ENCODE measurements at places on chromosomes 6 and 20.
A peak's percentile ranks its signal among the peaks of the same experiment; 100 is the strongest.

GRCh38 chr6:121222656-121223055, 111.6 kb downstream of the TBC1D32 start:
- no peak for DNase-seq

- DNase-seq: peak; percentile 69
These were observed 13.1 kb downstream of the B4GALT5 start for GRCh38 chr20:49700411-49701185.

GRCh38 chr6:72623808-72624207, 1.9 kb downstream of the KCNQ5 start:
- no peak for DNase-seq

DNA sequence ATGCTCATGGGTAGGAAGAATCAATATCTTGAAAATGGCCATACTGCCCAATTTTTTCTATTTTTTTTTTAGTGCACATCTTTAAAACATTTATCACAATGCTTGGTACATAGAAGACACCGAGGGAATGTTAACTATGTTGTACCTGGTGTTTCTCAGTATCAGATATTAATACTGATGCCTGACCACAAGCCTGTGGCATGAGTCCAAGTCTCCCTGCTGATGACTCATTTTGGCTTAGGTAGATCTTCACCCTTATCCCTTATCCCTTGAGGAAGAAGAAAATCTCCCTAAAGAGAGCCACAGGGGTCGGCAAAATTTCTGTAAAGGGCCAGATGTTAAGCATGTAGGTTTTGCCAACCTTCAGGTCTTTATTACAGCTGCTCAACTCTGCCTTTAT, 14.5 kb downstream of the CD109 start:
- DNase-seq: peak; percentile 7

DNA sequence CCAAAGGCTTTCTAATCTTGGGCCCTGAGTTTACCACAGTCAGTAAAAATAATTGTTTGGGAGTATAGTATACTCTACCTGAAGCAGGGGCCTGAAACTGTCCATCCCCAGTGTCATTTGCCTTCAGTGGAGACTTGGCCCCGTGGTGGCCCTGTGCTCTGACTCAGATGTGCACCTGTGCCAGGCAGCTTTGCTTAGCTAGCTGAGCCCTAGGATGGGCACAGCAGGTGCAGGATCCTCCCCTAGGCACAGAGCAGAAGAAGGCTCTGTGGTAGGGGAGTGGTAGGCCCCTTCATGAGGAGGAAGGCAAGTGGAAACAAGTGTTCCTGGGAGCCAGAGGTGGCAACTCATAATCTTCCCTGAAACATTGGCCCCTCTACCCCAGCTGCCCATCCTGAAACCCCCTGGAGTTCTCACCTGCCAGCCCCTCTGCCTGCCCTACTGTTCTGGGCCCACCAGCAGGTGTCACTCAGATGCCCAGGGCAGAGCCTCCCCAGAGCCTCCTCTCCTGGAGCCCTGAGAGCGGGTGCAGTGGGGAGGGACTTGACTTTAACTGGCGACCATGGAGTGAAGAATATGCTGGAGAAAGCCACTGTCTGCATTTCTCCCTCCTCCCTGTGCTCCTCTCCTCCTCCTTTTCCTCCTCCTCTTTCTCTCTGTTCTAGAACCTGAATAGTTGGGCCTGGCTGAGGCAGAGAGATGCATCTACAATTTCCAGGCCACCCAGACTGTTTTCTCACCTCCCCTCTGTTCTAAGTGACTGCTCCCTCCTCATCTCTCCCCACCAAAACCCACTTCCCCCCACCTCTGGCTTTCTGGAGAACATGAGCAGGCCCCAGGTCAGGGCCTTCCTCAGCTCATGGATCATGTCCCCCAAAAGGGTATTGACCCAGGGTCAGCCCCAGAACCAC, 2.9 kb downstream of the CPNE5 start:
- DNase-seq: no peak

DNA sequence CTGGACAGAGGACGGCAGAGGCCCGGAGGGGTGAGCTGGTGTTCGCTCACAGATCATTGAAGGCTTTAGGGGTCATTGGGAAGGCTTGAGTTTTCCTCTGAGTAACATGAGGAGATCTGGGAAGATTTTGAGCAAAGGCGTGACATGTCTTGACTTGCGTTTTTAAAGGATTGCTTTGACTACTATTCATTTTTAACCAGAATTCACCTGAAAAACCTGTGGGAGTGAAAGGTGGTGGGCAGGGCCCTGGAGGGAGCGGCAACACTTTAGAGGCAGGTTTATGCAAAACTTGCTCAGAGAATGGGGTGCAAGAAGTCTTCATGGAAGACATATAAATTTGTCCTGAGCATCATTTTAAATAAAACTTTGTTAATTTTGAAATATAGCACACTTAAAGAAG, 72.2 kb upstream of the EEF1E1 start:
- no peak for DNase-seq

DNA sequence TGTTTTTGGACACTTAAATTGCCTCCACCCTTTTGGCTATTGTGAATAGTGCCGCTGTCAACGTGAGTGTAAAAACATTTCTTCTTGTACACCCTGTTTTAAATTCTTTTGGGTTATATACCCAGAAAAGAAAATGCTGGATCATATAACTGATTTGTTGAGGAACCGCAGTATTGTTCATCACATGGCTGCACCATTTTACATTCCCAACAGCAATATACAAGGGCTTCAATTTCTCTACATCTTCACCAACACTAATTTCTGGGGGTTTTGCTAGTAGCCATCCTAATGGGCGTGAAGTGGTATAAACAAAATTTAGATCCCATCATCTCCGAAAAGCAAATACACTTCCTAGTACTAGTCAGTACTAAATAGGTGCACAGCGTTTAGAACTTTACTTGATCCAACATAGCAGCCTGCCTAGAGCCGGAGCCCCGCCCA, 579 bp upstream of the BPHL start:
- no peak for DNase-seq

- no peak for DNase-seq
These were observed 107.1 kb downstream of the PSMB1 start for GRCh38 chr6:170445971-170446370.

DNA sequence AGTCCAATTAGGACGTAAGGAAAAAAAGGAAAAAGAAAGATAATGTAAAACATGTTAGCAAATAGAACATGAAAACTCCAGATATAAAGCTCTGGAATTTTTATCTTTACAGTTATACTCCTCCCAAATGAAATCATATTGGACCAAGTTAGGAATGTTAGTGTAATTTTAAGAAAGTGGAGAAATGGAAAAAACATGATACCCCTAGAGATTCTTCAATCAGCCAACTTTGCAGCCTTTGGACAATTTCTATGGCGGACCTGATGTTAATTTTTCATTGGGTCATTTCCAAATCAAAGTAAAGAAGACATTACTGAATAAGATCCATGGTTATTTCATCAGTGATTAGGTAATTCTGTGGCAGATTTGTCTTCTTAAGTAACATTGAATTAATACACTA, 748.7 kb downstream of the RFPL4B start:
- DNase-seq: no peak

DNA sequence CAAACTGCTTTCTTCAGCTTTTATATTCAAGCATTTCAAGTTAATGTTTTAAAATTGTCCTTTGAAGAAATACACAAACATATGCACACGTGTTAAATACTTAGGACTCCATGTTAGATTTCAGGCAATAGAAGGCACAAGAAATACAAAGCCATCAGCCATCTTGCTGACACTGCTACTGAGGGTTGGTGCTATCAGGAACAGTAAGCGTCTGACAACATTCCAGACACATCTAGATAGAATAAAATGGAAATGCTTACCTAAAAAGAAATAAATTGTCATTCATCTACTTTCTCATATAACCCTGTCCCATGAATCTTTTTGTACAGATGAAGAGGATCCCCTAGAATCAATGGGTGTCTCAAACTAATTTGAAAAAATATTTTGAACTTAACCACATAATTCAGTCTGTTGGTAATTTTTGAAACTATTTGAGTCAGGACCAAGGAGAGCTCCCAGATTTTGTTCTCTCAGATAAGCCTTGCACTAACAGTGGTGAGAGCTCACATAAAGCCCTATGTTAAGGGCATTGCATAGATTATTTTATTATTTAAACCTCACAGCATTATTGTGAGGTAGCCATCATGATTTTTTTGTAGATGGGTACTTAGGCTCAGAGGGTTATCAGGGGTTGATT, 631.1 kb upstream of the POU3F2 start:
- DNase-seq: no peak

- DNase-seq: no peak
These were observed 36.9 kb downstream of the PANK2 start for GRCh38 chr20:3925899-3926638.

- peak; percentile 47 for DNase-seq
These were observed 9.2 kb upstream of the DEFB110 start for GRCh38 chr6:50030777-50031562.

- no peak for DNase-seq
These were observed 83.6 kb downstream of the PREP start for GRCh38 chr6:105319331-105319730.

DNA sequence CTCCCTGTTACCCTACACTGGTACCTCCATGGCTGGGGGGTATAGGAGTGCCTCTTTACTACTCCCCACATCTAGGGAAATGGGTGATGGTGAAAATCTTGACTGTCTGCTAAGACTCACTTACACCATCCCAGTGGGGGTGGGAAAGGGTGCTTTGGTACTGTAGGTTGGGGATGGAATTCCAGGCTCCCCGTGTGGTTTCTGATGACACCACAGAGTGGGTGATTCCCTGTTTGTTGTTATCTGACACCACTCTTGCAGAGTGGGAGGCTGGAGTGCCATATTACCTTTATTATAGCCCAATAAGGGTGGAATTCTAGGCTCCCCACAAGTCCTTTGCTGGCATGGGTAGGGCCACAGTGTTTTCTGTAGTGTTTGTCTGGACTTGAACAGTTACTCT, 264.6 kb upstream of the MAN1A1 start:
- no peak for DNase-seq

- DNase-seq: no peak
These were observed 56.9 kb upstream of the CTNNBL1 start for GRCh38 chr20:37636977-37637376.

DNA sequence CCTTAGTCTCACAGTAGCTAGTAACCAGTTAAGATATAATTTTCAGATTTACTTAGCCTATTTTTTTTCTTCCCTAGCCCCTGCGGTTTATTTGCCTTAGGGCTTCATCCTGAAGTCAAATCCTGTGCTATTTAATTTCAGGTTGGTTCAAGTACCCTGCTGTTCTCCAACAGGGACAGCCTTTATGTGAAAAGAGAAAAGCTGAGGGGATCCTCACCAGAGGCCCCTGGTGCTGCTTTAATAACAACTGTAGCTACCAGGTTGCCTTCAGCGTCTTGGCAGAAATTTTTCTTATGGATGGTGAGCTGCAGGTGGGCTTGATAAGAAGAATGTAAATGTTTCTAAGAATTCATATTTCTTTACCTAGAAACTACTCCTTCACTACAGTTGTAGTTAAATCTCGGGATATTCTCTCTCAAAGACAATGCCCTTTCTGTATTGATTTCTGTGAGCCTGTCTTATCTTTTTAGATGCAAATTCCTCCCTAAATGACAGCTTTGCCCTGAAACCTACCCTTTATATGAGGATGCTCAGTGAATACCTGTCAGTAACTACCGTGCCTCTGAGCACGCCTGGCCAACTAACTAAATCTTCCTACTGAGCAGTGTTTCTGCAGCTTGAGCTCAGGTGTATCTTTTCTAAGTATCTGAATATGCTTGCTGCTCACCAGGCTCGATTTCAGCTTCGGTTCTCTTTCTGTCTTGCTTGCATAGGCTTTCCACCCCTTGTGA, 320.5 kb downstream of the MMUT start:
- no peak for DNase-seq

- no peak for DNase-seq
These were observed 17.1 kb downstream of the TGM3 start for GRCh38 chr20:2312876-2313275.

GRCh38 chr6:2583459-2583858, 167.3 kb downstream of the MYLK4 start:
- no peak for DNase-seq

DNA sequence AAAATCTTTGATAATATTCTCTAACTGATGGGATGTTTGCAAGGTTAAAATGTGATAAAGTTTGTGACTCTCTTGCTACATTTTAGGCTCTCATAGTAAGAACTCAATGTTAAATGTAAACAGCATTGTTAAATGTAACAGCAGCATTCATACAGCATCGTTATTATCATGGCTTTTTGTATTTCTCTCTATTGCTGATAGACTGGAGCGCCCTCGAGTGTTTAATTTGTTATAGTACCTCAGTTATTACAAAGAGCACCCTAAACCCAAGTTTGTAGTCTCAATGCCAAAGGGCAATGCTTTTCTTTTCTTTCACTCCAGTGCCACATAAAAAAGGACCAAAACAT, 14.9 kb upstream of the TTPAL start:
- peak; percentile 73 for DNase-seq

GRCh38 chr20:48877304-48877703, 44.2 kb upstream of the ARFGEF2 start:
- DNase-seq: no peak

- no peak for DNase-seq
These were observed 59.1 kb upstream of the F13A1 start for GRCh38 chr6:6379573-6379972.

- DNase-seq: peak; percentile 98
These were observed 41.2 kb upstream of the DST start for GRCh38 chr6:56683882-56684281.

DNA sequence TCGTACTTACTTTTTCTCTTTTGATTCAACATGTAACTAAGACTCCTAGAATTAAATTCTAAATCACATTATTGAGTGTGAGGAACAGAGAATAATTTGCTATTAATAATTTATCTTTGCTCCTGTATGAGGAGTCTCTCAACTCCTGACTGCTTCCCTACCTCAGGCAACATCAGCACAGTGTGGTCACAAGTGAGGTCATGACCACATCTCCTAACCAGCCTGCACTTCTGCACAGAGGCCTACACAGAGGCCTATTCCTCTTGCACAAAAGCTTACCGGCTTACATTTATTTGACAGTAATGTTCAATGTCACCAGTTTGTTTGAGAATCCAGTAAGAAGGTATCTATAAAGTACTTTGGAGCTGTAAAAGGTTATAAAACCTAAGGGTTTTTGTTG, 637.4 kb upstream of the MARCKS start:
- DNase-seq: no peak

- no peak for DNase-seq
These were observed 102.6 kb upstream of the RSPO3 start for GRCh38 chr6:127015858-127016257.

GRCh38 chr6:165060720-165061119, 248.7 kb downstream of the C6orf118 start:
- no peak for DNase-seq

DNA sequence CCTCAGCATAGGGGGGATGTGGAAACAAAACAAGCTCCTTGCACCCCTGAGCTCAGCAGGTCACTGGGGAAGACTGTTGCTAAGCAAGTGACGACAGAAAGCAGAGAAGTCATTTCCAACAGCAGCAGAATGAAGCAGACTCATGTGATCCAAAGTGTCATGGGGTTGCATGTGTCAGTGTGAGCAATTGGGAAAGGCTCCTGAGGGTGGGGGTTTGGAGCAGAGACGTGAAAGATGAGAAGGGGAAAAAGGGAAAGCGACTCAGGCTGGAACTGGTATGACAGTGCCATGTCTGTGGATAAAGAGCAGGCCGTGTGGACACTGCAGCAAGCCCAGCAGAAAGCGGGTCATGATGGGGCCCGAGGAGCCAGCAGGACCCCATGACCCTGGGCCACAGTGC, 363.9 kb downstream of the PREX1 start:
- no peak for DNase-seq

GRCh38 chr6:132122176-132122575, 171.0 kb upstream of the CCN2 start:
- DNase-seq: no peak

GRCh38 chr6:80527552-80528052, 421.1 kb downstream of the BCKDHB start:
- DNase-seq: peak; percentile 93
